ENCODE measurements at places on chromosomes 1 and 21. TPM values are rescaled to one million over a fixed set of nuclear protein-coding genes. Genes with fewer than 3 reads are reported as not detected.
A peak's percentile ranks its signal among the peaks of the same experiment; 100 is the strongest.

DNA sequence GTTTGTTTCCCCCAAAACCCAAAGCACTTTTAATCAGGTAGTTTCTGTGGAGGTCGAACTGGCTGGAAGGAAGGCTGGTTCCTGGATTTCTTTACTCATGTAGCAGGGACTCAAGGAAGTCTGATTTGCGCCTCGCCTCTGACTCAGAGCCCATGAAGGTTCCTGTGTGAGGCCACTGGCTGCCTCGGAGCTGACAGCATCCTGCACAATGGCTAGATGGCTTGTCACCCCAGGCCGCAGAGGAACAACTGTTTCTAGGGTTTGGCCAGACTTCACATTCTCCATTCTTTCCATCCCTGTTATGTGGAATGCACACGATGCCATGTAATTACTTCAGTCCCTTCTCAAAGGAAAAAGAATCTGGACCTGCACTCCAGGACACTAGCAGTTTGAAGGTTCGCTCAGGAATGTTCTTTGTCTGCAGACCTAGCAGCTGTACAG, 39.1 kb upstream of the PRSS38 start:
- H3K4me1 ChIP-seq = peaks cover 25% of the 10 kb centered on the region
- no peak overlapping the region for H3K27ac ChIP-seq
- no peak for DNase-seq
- H3K4me3 ChIP-seq = no peak overlapping the region
- H3K36me3 ChIP-seq = peaks cover 26% of the 10 kb centered on the region

GRCh38 chr1:58006421-58007046, 540.0 kb downstream of the OMA1 start:
- no peak for DNase-seq
- H3K27me3 ChIP-seq = peaks cover 1% of the 10 kb centered on the region
- no peaks in the 10 kb centered on the region for H3K4me1 ChIP-seq
- H3K36me3 ChIP-seq = no peaks in the 10 kb centered on the region

DNA sequence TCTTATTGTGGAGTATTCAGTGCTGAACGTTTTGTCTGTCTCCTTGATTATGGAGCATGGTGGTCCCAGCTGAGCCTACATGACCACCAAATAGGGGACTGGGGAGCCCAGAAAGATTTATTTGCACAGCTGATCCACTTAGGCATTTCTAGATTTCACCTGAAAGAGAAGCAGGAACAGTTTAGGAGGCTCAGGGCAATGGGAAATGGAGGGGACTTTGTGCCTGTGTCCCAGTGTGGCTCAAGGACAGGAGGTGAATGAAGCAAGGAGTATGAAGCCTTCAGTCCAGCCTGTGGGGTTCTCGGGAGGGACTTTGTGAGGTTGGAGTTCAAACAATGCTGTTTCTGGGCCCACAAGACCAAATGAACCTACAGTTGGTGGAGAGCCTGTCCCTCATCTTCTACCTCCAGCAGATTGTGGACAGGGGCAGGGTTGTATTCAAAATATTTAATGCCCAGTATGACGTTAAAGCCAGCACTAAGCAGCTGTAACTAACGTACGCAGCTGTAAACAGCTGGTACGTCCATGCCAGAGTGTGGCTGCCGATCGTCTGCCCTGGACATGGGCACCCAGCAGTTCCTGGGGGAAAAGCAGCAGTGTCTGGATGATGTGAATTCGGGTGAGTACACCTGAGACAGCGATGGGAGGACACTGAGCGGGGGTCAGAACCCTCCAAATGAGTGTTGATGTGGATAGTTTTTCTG, 164.9 kb upstream of the RAB4A start:
- DNase-seq = no peak
- H3K36me3 ChIP-seq = no peaks in the 10 kb centered on the region
- no peak overlapping the region for H3K4me3 ChIP-seq
- peaks cover 7% of the 10 kb centered on the region for H3K27me3 ChIP-seq

DNA sequence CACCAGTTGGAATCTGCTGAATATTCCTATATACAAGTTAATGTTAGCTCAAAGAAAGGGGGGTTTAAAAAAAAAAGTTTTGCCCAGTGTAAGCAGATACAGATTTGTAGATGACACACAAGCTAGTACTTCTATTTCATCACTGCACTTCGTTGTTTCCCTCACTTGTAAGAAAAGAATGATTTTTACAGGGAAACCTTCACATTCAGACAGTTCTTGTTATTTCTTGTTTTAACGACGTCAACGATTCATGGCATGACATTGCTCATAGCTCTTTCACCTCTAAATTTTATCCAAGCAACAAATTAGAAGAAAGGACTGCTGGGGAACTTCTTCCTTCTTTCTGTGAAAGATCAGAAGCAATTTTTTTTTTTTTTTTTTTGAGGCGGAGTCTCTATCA, 25.7 kb upstream of the C1orf105 start:
- H3K4me3 ChIP-seq = peak overlapping the region; percentile 78
- peaks cover 49% of the 10 kb centered on the region for H3K4me1 ChIP-seq
- peaks cover 4% of the 10 kb centered on the region for H3K36me3 ChIP-seq
- H3K27ac ChIP-seq = peak overlapping the region; percentile 95
- DNase-seq = no peak
- no peaks in the 10 kb centered on the region for H3K27me3 ChIP-seq

DNA sequence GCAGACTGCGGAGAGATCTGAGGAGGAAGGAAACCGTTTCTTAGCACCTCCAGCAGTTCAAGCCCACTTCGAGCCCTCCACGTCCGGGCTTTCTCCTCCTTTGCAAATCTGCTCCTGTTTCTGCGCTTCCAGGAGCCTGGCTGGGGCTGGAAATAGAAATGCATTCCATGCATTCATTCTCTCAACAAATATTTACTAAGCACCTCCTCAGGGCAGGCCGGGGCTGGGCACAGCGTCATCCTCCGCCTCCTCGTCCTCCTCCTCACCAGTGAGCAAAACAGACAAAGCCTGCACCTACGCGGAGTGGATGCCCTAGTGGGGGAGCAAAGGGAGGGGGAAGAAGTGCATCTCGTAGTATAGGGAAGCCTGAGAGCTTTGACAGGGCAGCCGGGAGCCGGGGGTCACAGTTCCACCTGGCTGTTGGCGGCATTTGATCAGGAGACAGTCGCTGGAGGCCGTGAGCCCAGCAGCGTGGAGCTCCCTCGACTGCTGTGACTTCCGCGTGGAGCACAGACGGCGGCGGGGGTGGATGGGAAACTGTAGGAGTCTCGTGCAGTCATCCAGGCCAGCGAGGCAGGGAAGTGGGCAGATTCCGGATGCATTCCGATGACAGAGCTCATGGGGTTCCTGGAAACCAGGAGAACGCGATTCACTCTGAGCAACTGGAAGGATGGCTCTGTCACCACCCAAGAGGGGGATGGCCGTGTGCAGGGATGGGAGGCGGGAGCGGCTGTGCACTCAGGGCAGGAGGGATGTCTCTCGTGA, 93.5 kb downstream of the SIK1 start:
- H3K4me1 ChIP-seq = peaks cover 27% of the 10 kb centered on the region
- H3K4me3 ChIP-seq = no peak overlapping the region
- H3K27ac ChIP-seq = no peak overlapping the region

GRCh38 chr1:29653034-29653810, 416.9 kb downstream of the PTPRU start:
- H3K27ac ChIP-seq = no peak overlapping the region
- H3K36me3 ChIP-seq = no peaks in the 10 kb centered on the region
- H3K27me3 ChIP-seq = peaks cover 2% of the 10 kb centered on the region
- no peak for DNase-seq
- H3K4me1 ChIP-seq = no peaks in the 10 kb centered on the region

SLC44A5 gene
- total RNA-seq = 0.89 TPM

- no peaks in the 10 kb centered on the region for H3K36me3 ChIP-seq
- H3K4me1 ChIP-seq = peaks cover 16% of the 10 kb centered on the region
- DNase-seq = no peak
- H3K27me3 ChIP-seq = peaks cover 2% of the 10 kb centered on the region
- H3K27ac ChIP-seq = no peak overlapping the region
- no peak overlapping the region for H3K4me3 ChIP-seq
Observed at GRCh38 chr1:205583461-205584130, 48.2 kb downstream of the ELK4 start.

GRCh38 chr21:44854664-44855446, 18.6 kb downstream of the PTTG1IP start:
- DNase-seq = no peak
- H3K4me3 ChIP-seq = no peak overlapping the region
- no peaks in the 10 kb centered on the region for H3K27me3 ChIP-seq
- H3K36me3 ChIP-seq = peaks cover 22% of the 10 kb centered on the region
- no peak overlapping the region for H3K27ac ChIP-seq

- DNase-seq = no peak
- peaks cover 2% of the 10 kb centered on the region for H3K36me3 ChIP-seq
- H3K27me3 ChIP-seq = no peaks in the 10 kb centered on the region
Observed at GRCh38 chr1:110033421-110033820, 1.0 kb upstream of the STRIP1 start.

GRCh38 chr1:35558374-35559316, 1.0 kb downstream of the NCDN start:
- DNase-seq = no peak
- peak overlapping the region; percentile 92 for H3K4me3 ChIP-seq
- H3K4me1 ChIP-seq = peaks cover 34% of the 10 kb centered on the region
- H3K27me3 ChIP-seq = no peaks in the 10 kb centered on the region

DNA sequence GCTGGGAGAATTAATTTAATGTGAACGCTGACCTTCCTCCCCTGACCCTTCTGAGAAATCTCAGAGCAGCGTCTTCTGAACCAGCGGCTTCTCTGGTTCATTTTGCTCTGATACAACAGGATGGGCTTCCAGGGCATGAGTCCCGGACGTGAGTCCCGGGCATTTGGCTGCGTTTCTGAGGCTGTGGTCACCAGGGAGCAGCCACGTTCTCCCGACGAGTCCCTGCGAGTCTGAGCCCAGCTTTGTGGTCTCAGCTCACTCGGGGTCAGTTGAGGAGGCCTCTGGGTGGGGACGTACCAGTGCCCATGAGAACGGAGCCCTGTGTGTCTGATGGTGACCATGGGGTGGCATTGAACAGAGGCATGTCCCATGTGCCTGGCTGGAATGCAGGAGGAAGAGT, 17.7 kb upstream of the OBSCN start:
- H3K27ac ChIP-seq = no peak overlapping the region
- DNase-seq = no peak
- H3K4me1 ChIP-seq = peaks cover 13% of the 10 kb centered on the region

DNA sequence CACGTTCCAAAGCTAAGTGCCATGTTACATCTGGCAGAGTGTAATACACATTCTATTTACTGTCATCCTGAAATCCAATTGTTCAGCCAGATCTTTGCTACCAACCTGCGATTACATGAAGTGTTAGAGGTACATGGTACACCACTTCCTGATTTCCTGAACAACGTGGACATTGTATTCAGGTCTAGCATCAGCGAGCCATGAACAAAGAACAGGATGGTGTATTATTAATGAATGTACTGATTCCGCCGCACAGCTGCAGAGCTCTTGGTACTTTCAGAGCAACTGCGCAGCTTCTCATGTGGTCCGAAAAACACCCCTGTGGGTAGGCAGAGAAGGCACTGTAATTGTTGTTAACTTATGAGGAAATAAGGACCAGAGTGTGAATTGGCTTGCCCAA, 511.4 kb downstream of the AJAP1 start:
- DNase-seq = no peak
- no peak overlapping the region for H3K4me3 ChIP-seq
- H3K27me3 ChIP-seq = peaks cover 2% of the 10 kb centered on the region
- no peaks in the 10 kb centered on the region for H3K4me1 ChIP-seq
- no peaks in the 10 kb centered on the region for H3K36me3 ChIP-seq
- no peak overlapping the region for H3K27ac ChIP-seq

DNA sequence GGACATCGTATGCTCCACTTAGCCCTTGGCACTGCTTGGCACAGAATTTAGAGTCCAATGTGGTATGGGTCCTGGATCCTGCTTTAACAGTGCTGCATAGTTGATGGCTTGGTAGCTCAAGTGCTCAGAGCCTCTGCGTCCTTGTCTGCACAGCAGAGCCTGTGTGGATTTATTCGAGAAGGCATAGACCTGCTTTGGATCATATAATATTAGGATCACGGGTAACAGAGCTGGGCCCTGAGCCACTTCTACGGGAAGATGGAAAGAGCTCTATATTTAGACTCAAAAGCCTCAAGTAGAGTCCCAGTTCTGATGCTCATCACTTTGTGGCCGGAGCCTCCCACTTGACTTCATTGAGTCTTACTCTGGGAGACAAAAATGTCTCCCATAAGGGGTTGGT, 164.4 kb upstream of the EDN2 start:
- H3K4me3 ChIP-seq = no peak overlapping the region
- no peak overlapping the region for H3K27ac ChIP-seq
- DNase-seq = no peak
- H3K4me1 ChIP-seq = peaks cover 20% of the 10 kb centered on the region
- no peaks in the 10 kb centered on the region for H3K27me3 ChIP-seq

ST6GALNAC3 gene
- total RNA-seq = 0.55 TPM

DNA sequence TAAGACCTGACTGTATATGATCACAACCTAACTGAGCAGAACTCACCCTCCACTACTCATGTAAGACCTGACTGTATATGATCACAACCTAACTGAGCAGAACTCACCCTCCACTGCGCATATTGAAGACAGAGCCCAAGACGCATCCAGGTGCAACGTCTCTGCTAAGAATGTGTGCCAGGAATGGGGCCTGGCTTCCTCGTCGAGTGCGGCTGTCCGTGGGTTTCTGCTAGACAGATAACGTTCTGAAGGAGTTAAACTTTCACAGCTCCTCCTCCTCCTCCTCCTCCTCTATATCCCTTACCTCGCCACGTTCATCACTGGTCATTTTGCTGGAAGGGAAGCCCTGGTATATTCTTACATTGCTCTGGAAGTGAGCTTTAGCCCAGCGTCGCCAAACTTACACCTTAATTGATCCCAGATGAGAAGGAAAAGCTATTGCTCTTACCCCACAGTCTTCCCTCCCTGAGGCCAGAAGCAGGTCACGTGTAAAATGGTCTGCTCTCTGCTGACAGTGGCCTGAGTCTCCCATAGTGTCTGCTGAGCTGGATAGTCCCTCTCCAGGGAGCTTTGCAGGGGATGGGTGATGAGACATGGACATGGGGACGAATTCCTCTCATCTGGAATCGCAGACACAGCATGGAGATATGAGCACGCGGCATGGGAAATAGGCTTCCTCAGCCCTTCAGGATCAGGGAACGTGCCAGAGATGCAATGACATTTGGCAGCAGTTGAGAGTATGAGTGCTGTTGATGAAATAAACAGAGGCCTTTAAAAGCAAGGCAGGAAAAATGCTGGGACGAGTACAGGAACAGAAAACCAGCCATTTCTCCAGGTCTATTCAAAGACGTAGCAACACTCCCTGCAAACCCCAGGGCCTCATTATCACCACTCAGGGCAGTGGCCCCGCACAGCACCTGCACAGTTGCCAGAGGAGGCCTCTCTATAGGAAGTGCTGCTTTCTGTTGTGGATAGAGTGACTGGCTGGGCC, 528.1 kb downstream of the KIF26B start:
- H3K27me3 ChIP-seq = no peaks in the 10 kb centered on the region
- H3K4me3 ChIP-seq = no peak overlapping the region
- no peak for DNase-seq
- H3K36me3 ChIP-seq = no peaks in the 10 kb centered on the region

GRCh38 chr1:197572169-197572568, 203.1 kb downstream of the DENND1B start:
- peaks cover 64% of the 10 kb centered on the region for H3K36me3 ChIP-seq
- H3K27me3 ChIP-seq = no peaks in the 10 kb centered on the region
- H3K27ac ChIP-seq = no peak overlapping the region
- DNase-seq = no peak
- no peak overlapping the region for H3K4me3 ChIP-seq
- no peaks in the 10 kb centered on the region for H3K4me1 ChIP-seq

ABCA4 gene
- total RNA-seq = not detected

GABPA gene
- 27.4 TPM for total RNA-seq

TEKT2 gene
- total RNA-seq = not detected
